SK-N-DZ (cell line): ENCODE measurements at places on chromosomes 4 and X.
A peak's percentile ranks its signal among the peaks of the same experiment; 100 is the strongest.

DNA sequence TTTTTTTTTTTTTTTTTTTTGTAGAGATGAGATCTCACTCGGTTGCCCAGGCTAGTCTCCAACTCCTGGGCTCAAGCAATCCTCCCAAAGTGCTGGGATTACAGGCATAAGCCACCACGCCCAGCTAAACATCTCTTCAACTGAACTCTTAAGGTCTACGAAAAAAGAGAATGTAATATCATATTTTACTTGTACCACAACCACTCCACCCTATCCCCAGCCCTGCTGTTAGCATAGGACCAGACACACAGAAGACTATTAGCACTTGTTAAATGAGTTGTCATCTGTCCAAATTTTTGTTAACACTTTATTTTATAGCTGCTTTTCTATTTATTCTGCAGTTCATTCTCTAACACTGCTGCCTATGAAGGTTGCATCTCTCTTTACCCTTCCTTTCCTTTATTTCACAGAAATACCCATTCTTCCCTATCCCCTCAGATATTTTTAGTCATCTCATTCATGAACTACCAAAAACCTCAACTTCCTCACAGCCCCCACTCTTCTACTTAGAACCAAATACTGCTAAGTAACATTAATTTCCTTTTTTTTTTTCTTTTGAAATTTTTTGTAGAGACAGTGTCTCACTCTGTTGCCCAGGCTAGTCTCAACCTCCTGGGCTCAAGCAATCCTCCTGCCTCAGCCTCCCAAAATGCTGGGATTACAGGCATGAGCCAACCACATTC, 10.1 kb downstream of the SNX12 start:
- DNase-seq: no peak

- DNase-seq: no peak
Observed at GRCh38 chr4:24241511-24241910, 342.8 kb downstream of the DHX15 start.

DNA sequence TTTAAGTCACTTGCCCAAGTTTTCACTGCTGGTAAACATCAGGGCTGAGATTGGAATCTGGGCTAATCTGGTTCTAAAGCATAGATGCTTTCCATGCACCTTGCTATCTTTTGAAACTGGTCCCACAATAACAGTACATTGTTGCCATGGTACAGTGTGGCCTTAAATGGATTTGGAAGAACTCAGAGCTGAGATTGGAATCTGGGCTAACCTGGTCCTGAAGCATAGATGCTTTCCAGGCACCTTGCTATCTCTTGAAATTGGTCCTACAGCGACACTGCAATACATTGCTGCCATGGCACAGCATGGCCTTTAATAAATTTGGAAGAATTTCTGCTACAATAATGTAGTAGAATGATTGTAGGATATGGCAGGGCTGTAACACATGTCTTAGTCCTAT, 28.6 kb downstream of the DAPP1 start:
- DNase-seq: peak; percentile 90

DNA sequence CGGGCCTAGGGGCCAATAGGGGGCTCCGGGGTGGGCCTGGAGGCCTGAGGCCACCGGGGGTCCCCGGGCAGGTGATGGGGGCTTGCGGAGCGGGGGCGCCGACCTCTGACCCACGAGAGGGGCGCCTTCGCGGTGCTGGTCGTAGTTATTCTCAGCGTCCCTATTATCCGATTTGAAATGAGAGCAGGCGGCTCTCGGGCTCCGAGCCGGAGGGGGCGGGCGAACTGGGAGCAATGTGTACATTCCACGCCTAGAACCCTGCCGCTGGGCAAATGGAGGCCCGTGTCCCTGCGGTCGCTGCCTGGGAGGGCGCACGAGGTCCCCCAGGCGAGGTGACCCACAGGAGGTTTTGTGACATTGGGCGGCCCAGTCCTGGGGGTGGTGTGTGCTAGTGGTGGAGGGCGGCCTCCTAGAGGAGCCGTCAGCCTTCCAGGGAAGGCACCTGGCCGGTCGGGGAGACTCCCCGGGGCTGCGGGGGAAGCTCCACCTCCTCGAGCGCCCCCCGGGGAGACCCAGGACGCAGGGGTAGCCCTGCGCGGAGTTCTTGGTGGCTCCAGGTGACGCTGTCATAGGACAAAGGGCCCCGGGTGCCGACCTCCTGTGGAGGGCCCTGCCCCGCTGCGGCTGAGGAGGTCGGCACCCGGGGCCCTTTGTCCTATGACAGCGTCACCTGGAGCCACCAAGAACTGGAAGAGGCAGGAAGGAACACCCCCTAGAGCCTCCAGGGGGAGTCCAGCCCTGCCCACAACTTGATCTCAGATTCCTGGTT, 102.6 kb upstream of the PRKX start:
- peak; percentile 39 for DNase-seq

- DNase-seq: peak; percentile 4
Observed at GRCh38 chr4:22897520-22898108, 204.9 kb downstream of the GBA3 start.

DNA sequence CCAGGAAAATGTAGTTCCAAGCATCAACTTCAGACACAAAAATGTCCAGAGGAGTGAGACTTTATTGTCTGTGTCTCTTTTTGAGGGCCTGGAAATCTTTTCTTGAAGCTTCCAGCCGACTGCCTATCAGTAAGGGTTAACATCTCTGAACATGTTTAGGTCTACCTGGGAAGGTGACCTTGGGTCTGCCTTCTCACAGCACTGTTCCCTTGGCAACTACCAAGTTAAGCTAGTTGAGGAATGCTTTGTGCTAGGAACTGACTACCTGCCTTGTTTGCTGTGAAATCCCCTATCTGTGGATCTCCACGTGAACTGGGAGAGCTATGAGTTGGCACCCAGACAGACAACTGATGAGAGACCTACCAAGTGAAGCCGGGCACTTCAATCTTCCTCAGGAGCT, 81.6 kb downstream of the PPEF2 start:
- DNase-seq: no peak

GRCh38 chr4:165439981-165440380, 61.2 kb downstream of the CPE start:
- no peak for DNase-seq

- DNase-seq: no peak
Observed at GRCh38 chr4:98623126-98623802, 35.1 kb downstream of the TSPAN5 start.

GRCh38 chrX:19829814-19830213, 57.6 kb downstream of the SH3KBP1 start:
- no peak for DNase-seq

- no peak for DNase-seq
Observed at GRCh38 chr4:177450426-177451107, 8.3 kb upstream of the AGA start.

GRCh38 chr4:113480109-113480508, 281.4 kb downstream of the CAMK2D start:
- DNase-seq: no peak

DNA sequence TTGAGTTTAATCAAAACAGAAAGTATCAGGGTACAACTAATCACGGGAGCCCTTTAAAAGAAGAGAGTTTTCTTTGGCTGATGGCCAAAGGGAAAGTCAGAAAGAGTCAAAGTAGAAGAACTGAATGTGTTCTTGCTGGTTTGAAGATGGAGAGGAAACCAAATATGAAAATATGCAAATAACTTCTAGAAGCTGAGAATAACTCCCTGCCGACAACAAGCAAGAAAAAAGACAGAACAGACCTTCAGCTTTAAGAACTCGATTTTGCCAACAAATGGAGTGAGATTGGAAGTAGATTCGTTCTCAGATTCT, 903.8 kb downstream of the STIM2 start:
- DNase-seq: no peak

GRCh38 chr4:8171984-8172924, 13.6 kb upstream of the ABLIM2 start:
- no peak for DNase-seq

- peak; percentile 11 for DNase-seq
Observed at GRCh38 chr4:52957220-52957686, 95.1 kb downstream of the RASL11B start.

DNA sequence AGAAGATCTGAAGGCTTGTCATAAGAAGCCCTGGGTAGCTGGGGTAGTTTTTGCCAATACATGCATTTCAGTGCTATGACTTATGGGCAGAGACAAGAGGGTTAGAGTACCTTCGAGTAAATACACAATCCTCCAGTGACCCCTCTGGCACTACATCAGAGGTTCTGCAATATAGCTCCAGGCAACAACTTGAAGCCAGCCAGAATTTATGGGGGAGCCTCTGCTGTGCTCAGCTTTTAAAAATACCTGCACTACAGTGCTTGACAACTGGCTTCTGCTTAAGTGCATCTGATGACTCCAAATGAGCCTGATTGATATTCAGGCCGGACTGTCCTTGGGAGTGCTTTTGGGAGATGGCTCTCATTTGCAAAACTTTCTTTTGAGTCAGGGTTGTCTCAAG, 44.9 kb upstream of the SMAD1 start:
- DNase-seq: no peak

- DNase-seq: no peak
Observed at GRCh38 chr4:152269448-152270191, 266.3 kb downstream of the FBXW7 start.

GRCh38 chr4:145195167-145195952, 15.0 kb upstream of the OTUD4 start:
- no peak for DNase-seq
